ENCODE measurements at places on chromosomes 1 and 21.
A peak's percentile ranks its signal among the peaks of the same experiment; 100 is the strongest.

- no peak for DNase-seq
These were observed 11.7 kb downstream of the ST3GAL3 start for GRCh38 chr1:43719063-43719462.

DNA sequence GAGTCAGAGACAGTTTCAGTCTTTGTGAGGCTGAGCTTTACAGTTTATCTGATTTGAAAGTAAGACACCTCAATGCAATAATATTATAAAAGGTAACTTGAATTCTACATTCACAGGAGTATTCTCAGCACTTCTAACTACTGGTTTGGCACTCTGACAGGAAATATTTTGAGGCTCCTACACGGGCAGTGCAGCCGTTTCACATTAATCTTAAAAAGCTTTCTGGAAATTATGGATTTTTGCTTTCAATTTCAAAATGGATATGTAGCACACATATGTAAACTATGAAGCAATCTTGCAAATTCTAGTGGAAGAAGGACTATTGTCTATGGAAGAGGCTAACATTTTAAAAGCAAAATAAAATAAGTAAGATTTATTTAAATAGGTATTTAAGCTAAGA, 262.9 kb upstream of the SNX7 start:
- no peak for DNase-seq

DNA sequence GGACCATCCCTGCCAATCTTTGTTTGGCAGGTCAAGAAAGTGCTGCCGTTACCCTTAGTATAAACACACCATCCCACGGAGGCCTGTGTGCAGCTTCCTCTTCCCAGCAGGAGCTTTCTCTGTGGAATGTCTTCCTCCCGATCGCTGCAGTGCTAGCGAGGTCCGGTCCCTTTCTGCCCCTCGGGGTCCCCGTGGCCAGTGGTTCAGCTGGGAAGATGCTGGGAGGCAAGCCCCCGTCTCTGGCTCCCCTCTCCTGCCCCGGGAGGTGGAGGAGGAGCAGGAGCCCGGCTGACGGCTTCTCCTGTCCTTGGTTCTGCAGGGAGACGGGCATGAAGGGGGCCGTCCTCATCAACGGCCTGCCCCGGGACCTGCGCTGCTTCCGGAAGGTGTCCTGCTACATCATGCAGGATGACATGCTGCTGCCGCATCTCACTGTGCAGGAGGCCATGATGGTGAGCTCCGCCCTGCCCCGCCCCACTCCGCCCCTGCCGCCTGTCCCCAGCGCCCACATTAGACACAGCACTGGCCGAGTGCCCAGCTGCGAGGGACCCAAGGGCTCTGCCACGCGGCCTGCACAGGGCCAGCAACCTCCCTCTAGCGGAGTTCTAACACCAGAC, 42.1 kb downstream of the TFF3 start:
- no peak for DNase-seq

DNA sequence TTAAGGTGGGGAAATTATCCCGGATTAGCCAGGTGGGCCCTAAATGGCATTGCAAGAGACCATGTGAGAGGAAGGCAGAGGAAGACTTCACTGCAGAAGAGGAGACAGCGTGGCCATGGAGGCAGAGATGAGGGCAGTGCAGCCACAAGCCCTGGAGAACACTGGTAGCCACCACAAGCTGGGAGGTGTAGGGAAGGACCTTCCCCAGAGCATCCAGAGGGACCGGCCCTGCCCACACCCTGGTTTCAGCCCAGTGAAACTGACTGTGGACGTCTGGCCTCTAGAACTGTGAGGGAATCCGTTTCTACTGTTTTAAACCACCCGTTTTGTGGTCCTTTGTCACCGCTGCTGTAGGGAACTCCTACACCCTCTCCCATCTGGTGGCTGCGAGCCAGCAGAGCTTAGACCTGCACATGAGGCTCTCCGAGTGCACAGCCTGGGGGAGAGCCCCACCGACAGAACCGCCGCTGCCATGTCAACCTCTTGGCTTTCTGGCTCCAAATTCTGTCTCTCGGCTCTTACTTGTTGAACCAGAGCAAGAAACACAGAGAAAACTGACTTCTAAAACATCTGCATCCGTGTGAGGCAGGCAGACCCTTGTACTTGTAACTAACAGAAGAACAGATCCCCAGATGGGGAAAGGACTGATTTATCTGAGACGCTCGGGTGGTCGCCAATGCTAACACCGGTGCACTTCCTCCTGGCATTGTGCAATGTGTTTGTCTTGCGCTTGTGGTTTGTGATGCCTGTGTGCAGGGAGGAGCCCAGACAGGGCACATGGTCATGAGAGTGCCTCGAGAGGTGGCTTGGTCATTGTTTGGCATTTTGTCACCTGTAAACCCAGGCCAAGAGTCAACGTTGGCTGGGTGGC, 90.8 kb upstream of the TMPRSS2 start:
- DNase-seq: no peak

- no peak for DNase-seq
These were observed 44.0 kb upstream of the PKN2 start for GRCh38 chr1:88640060-88640459.

DNA sequence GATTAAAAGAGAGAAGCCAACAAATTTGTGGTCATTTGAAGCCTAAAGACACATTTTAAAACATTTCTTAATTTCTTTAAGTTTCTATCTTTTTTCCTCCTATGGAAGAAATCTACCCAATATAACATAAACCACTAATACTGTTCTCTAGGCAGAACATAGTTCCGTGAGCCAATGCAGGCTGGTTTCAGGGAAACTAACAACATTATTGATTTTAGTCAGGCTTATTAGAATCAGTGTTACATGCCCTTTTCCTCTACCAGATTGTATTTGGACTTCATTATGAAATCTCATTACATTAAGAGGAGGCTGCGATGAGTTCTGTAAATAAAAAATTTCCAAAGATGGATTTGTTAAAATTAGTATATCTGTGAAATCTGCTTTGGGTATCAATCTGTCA, 249.9 kb downstream of the PTBP2 start:
- no peak for DNase-seq

DNA sequence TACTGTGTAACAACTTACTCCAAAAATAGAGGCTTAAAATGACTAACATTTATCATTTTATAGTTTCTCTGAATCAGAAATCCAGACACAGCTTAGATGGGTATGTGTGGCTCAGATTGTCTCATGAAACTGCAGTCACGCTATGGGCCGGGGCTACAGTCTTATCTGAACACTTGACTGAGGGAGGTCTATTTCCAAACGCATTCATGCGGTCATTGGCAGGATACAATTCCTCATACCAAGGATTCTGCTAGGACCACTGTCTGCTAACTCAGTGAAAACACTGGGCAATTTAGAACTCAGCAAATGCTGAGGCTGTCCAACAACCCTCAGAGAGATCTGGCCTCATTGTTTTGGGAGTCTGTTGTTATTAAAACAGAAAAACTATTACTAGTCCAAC, 178.6 kb downstream of the TBX15 start:
- no peak for DNase-seq

- DNase-seq: peak; percentile 58
These were observed at the start of gene PPFIA4 for GRCh38 chr1:203026031-203026665. TSS of gene PPFIA4 (plus strand) at chr1:203026491. CDS start at chr1:203039009, 12,518 bp downstream.

GRCh38 chr1:87176514-87176913, 152.2 kb upstream of the LMO4 start:
- no peak for DNase-seq

- no peak for DNase-seq
These were observed 62.3 kb downstream of the DISP3 start for GRCh38 chr1:11541236-11541635.

DNA sequence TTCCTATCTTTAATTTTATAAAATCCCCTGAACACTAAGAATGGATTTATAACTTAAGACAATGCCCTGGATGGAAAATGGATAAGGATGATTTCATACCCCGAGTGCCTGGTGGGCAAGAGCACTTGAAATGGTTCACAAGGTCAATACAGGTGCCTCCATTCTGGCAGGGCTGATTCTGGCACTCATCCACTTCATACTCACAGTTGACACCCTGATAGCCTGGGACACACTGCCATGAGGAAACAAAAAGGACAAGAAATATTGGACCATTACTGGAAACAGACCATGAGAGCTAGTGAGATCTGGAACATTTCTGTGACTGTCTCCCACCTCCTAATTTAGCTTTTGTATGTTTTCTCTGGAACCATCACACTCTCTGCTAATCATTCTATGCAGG, 39.1 kb upstream of the ADAM30 start:
- no peak for DNase-seq

GRCh38 chr1:157411769-157412168, 140.5 kb downstream of the FCRL5 start:
- no peak for DNase-seq

GRCh38 chr21:46385846-46386733, 62.1 kb downstream of the PCNT start:
- no peak for DNase-seq

- no peak for DNase-seq
These were observed 610.6 kb downstream of the KIF26B start for GRCh38 chr1:245765230-245766000.

GRCh38 chr1:65995336-65995735, 202.6 kb downstream of the PDE4B start:
- no peak for DNase-seq

DNA sequence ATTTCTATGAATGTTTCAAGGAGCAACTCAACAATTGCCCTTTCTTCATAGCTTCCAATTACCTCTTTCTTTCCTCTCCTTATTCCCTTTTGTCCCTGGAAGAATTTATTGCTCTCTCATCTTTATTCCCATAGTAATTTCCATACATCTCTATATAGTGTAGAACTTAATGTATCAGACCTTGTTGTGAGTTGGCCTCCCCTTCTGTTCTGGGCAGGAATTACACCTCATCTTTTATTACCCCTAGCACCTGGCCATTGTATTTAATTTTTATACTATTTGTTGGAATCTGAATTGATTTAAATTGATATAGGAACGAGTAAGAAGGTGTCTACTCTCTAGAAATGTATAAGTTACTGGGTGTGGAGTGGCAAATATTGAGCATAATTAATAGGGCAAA, 114.5 kb downstream of the CACHD1 start:
- no peak for DNase-seq

GRCh38 chr1:205772607-205773032, 2.7 kb downstream of the RAB29 start:
- no peak for DNase-seq

DNA sequence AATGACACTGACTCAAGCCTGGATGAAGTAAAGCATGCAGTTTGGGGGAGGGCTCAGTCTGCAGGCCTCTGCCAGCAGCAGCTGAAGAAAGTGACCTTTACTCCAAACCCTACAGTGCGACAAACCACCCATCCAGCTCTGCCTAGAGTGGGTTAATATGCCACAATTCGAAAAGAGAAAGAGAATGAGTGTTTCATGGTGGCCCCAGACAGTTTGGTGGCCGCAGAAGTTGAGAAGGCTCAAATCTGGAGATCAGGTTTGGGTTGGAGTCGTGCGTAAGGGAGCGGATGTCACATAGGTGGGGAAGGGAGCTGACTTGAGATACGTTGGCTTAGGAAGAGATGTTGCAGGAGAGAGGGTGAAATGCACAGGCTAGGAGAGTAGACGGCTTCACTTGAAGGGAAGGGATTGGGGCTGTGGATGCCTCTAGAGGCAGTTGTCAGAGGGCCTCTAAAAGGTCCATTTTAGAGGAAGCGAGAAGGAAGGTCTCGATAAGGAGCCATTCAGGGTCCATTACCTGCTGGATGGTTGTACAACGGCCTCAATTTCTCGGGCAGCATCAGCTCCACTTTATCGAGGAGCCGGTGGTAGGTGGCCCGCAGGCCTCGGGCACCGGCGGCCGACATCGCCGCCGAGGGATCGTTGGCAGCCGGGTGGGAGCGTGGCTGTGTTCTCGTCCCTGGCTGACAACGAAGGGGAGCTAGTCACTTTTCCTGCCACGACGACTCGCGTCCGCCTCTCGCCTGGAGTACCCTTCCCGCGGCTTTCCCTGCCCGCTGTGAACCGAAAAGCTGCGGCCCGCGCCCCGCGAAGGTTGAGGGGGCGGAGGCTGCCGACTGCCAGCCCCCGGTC, 1.0 kb upstream of the DCAF6 start:
- peak; percentile 10 for DNase-seq

DNA sequence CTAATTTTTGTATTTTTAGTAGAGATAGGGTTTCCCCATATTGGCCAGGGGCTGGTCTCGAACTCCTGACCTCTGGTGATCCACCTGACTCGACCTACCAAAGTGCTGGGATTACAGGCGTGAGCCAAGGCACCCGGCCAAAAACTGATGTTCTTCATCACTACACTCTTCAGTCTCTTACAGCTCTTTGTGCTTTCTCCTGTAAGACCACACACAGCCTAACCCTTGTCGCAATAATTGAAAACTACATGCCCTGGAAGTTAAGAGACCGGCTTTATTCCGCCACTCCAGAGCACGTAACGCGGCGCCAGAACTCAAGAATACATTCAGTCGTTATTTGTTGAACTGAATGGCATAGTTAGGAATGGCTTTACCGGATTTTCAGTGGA, 552 bp downstream of the GPATCH4 start:
- DNase-seq: no peak

DNA sequence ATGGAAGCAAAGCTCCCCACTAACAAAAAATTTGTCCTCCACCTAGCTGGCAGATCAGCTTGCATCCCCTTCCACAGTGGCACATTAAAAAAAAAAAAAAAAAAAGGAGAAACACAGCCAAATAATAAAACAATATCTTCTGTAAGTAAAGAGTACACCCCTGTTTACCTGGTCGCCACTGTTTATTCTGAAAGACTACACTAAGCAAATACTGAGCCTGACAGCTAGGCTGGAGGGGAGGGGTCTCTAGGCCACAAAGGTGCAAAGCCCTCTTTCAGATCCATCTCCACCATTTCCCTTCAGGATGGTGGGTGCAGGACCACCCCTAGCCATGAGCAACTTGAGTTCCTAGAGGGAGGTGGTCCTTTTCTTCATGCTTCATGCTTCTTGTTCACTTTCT, 22.8 kb upstream of the SLC45A3 start:
- no peak for DNase-seq

- DNase-seq: no peak
These were observed 202.9 kb downstream of the TBX15 start for GRCh38 chr1:118785246-118785645.

DNA sequence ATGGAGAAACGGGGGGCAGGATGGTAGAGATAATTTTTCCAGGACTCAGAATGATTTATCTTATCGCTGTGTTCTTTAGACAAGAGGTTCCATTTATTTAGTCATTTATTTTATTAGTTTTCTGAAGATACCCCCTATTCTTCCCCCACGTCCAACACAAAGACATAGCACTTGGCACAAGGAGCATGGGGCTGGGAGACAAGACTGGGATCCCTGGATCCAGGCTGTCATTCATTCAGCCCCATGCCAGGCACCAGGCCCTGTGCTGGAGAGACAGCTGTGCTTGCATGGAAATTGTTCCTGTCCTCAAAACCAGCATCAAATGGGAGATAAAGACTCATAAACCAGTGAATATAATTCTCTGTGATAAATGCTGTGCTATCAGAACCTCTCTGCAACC, 27.1 kb upstream of the PLXNA2 start:
- DNase-seq: no peak

- DNase-seq: no peak
These were observed 624 bp downstream of the SLC41A1 start for GRCh38 chr1:205812271-205812877.

GRCh38 chr21:26210614-26211013, 40.0 kb upstream of the APP start:
- no peak for DNase-seq

DNA sequence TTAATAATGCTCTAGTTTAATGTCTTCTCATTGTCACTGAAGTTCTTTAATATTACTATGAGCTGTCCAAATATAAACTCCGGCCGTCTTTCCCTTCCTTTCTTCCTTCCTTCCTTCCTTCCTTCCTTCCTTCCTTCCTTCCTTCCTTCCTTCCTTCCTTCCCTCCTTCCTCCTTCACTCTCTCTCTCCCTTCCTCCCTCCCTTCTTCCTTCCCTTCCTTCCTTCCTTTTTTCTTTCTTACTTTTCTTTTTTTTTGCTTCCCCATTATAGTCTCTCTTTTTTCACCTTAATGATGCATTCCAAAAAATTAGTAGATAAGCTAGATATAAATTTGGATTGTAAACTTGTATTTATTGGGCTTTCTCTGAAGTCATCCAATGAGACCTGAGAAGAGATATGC, 431.0 kb upstream of the ADGRL4 start:
- DNase-seq: no peak

Measured in smooth muscle cell of the brain vasculature (primary cell).